CD4-positive, alpha-beta T cell treated with Interleukin-2 at 100 ng/mL for 4 hours (primary cell): ENCODE measurements at places on chromosomes 1 and 21.

DNA sequence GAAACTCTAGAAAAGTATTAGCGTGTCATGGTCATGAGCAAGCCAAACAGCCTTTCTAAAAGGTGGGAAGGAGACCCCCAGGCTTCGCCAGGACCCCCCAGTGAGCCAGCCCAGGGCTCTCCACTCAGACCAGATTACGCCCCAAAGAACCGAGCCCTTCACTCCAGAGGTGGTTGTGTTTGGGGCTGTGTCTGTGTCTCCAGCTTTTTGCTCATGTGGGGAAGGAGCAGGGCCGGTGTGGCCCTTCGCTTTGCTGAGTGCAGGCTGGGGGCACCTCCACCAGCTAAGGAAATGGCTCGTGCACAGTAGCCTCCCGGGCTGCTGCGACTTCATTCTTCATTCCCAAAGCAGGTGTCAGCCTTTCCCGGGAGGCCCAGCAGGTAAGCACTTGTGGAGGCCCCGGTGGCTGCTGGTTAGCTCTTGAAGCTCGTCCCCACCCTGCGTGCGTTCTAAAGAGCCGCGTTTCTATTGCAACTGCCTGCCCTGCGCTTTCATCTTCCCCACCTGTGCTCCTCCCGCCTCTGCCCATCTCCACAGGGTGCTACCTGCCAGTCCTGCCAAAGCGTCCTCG lies 531 bp downstream of the TSPEAR start:
- no peak for DNase-seq

- DNase-seq: no peak
These were observed 27.5 kb downstream of the COL6A1 start for GRCh38 chr21:46008893-46009621.

GRCh38 chr1:64492424-64492823 lies 22.5 kb downstream of the CACHD1 start:
- DNase-seq: no peak

- no peak for DNase-seq
These were observed 42.2 kb downstream of the KCNK1 start for GRCh38 chr1:233656032-233656635.

- no peak for DNase-seq
These were observed 8.1 kb downstream of the PSRC1 start for GRCh38 chr1:109274533-109275476.

DNA sequence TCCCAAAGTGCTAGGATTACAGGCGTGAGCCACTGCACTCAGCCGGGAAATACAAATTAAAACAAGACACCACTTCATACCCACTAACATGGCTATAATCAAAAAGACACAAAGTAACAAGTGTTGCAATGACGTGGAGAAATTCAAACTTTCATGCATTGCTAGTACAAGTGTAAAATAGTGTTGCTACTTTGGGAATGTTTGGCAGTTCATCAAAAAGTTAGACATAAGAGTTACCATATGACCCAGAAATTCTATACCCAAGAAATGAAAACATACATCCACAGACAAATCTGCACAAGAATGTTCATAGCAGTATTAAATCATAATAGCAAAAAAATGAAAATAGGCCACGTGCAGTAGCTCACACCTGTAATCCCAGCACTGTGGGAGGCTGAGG lies 16.4 kb downstream of the FOXJ3 start:
- DNase-seq: no peak
